ENCODE measurements at places on chromosomes 1 and 21.
A peak's percentile ranks its signal among the peaks of the same experiment; 100 is the strongest.

GRCh38 chr1:50508040-50508586, 84.9 kb upstream of the DMRTA2 start:
- DNase-seq, result no peak

DNA sequence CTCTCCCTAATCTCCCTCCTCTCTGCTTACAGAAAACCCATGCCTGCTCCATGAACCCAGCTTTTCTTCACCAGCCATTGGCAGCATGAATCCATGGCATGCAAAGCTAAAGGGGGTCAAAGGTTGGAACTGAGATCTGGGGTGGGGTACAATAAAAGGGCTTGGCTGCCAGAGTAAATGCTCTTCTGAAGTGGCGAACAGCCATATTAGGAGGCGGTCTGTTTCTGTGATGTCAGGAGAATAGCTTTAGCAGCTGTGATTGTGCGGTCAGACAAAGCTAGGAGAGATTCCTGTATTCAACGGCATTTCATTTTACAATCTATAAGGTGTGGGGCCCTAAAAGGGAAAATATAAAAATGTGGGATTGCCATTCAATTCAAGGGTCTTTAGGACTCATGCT, 71.7 kb upstream of the TMPRSS2 start:
- DNase-seq, result no peak

DNA sequence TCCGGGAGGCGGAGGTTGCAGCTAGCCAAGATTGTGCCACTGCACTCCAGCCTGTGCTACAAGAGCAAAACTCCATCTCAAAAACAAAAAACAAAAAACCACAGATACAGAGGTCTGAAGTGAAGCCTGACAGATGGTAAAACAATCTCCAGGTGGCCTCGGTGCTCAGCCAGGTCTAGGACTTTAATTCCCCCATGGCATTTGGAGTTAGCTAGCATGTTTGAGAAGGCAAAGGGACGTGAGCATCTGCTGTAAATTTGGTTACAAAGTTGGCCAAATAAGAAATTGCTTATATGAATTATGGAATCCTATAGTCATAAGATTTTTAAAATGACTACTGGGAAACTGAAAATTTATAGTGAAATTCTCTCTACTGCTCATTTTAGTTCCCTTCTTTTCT, 98.3 kb upstream of the FMN2 start:
- no peak for DNase-seq

- DNase-seq, result peak; percentile 45
These were observed 35.0 kb downstream of the C21orf91 start for GRCh38 chr21:17784180-17784598.

DNA sequence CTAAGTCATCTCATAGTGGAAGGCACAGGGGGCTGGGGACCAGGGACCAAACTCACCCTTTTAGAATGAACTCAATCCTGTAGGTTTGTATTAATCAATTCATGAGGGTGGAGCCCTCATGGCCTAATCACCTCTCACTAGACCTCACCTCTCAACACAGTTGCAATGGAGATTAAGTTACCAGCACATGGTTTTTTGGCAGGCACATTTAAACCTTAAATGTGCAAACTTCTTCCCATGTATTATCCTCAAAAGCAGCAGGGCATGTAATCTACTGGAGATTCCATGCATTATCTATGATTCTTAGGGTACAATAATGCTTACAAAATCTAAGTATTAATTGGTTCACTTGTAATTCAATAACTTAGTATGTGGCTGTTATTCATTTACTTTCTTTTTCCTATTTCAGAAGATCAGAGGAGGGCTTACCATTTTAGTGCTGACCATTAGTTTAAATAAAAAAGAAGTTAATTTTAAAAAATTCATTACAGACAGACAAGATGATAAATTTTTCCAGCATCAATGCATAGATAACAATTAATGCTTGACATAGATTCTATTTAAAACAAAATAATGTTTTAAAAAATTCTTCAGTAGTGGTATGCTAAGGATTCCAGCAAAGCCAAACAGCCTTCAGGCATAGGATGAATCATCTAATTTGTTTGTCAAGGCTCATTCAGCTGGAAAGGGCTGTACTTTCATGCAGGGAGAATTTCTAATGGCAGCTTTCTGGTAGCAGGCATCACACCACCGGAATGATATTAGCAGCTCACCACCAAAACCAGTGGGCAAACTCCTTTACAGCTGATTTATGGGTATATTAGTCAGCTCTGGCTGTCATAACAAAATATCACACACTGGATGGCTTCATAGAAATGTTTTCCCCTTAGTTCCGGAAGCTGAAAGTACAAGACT, 124.6 kb upstream of the ZNF648 start:
- DNase-seq, result no peak

- no peak for DNase-seq
These were observed 29.8 kb upstream of the CFAP298 start for GRCh38 chr21:32641710-32642698.

- no peak for DNase-seq
These were observed 5.7 kb downstream of the ALG14 start for GRCh38 chr1:95067062-95067461.

DNA sequence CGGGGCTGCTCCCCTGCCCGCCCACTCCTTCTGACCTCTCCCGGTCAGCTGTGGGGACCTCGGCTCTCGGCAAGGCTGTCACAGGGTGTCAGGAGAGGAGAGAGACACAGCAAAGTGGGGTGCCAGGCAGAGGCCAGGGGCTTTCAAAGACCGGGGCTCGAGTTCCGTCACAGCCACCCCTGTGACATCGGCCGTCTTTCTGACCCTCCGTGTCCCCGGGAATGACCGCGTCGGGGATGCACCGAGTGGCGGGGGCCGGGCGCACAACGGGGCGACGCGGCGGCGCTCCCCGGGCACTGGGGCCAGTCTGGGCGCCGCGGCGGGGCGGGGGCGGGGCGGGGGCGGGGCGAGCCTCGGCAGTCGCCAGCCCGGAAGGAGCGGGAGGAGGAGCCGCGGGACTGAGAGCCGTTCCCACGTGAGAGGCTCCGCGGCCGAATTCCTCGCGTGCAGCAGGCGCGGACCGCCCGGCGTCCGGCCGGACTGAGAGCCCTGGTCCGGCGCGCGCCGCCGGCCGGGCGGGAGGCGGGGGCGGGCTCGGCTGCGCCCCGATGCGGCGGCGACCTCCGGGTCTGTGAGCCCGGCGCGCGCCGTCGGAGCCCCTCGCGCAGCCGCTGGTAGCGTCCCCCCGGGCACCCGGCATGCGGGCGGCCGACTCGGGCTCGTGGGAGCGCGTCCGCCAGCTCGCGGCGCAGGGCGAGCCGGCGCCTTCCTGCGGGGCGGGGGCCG, 229.7 kb upstream of the TMEM51 start:
- DNase-seq, result no peak

DNA sequence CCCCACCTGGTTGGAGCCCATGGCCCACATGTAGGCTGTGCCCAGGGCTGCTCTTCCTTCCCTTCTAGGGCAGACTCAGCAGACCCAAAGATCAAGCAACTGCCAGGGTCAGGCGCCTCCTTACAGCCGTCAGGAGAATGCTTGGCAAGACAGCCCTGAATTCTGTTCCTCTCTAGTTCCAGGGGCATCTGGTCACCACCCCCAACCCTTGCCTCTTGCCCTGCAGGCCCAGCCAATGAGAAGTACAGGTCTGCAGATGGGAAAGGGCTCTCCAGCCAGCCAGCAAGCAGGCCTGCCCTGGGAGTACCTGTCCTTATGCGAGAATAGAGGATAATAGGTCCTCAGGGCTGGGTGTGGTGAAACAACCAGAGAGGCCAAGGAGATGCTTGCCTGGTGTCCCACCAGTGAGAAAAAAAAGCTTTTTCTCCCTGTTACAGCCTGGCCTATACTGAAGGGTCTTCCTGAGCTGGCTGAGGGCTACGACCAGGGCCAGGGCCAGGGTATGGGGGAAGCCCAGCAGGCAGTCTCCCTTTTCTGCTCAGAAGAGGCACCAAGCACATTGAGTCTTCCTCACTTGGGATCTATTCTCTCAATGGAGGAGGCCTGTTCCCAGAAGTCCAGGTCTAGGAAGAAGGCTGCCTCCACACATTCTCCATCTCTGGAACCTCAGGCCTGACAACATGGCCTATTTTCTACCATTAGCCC, 31.4 kb downstream of the NAV1 start:
- DNase-seq, result no peak

- DNase-seq, result no peak
These were observed 29.0 kb downstream of the HIVEP3 start for GRCh38 chr1:41889506-41890414.

GRCh38 chr1:203818399-203818798, 23.0 kb downstream of the ZBED6 start:
- no peak for DNase-seq

DNA sequence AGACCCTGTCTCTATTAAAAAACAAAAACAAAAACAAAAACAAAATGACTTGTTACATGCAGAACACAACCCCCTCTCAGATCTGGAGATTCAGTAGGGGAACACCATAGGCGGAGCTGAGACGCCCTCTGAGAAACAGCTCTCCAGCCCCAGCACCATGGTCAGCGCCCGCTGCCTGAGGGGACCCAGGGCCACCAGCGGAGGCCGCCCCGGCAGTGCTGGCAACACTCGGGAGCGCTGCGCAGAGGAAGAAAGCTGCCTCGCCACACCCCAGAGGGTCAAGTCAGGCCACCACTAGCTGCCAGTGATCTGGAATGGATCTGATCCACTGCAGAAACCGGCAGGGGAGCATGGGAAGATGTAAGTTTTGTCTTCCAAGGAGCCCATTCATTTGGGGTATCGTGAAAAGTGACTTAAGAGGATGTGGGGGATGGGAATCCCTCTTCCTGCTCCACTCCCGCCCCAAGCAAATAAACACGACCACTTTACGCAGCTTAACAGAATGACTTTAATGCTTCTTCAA, 3.1 kb downstream of the ACTA1 start:
- DNase-seq, result no peak

GRCh38 chr1:48858200-48858920, 81.7 kb upstream of the BEND5 start:
- DNase-seq, result no peak

GRCh38 chr21:37208056-37208721, 58.9 kb downstream of the VPS26C start:
- no peak for DNase-seq

- DNase-seq, result no peak
These were observed 57.8 kb upstream of the USP24 start for GRCh38 chr1:55272994-55273393.

DNA sequence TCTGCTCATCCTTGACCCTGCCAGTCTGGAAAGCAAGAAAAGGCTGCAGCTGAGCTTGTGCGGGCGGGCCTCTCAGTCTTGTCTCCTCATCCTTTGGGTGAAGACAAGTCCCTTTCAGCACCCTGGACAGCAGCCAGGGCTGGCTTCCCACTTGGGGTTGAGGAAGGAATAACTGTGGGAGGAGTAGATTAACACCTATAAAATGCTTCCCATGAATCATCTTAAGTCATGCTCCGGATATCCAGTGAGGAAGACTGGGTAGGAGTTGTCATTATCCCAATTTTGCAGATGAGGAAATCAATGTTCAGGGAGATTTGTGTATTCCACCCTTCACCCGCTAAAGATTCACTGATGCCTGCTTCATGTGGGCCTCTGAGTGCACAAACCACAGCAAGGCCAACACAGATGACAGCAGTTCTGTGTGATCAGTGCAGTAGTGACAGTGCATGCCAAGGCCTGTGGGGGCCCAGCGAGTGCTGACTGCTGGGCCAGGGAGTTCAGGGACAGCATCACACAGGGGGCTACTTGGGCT, 20.1 kb upstream of the COL16A1 start:
- DNase-seq, result no peak

- DNase-seq, result no peak
These were observed 250 bp downstream of the F5 start for GRCh38 chr1:169586067-169586394.

- DNase-seq, result no peak
These were observed 35.8 kb upstream of the COL24A1 start for GRCh38 chr1:86192417-86192816.

DNA sequence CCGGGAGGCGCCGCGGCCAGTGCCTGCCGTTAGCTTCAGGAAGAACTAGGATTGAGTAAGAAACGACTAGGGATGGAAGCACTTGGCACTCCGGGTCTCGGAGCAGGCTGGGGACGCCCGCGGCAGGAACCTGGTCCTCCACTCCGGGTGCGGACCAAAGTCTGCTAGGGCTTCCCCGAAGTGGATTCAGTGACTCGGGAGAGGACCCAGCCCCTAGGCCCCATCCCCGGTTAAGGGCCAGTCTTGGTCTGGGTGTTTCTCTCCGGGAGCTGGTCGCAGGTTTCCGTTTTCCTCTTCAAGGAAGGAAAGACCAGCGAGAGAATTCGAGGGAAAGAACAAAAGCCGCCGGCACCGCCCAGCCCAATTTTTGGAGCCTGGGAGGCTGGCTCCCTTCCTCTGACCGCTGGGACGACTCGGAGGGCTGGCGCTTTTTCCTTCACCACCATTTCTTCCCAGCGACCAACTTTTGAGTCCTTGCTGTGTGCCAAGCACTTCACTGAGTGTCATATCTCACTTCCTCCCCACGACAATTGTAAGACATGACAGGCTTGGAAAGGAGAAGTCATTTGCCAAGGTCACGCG, 16.8 kb upstream of the STMN1 start:
- DNase-seq, result no peak

GRCh38 chr1:207051191-207051943, at the start of gene YOD1:
Gene YOD1 (minus strand): TSS chr1:207051208. CDS start chr1:207051030, 178 bp downstream.
- DNase-seq, result no peak

DNA sequence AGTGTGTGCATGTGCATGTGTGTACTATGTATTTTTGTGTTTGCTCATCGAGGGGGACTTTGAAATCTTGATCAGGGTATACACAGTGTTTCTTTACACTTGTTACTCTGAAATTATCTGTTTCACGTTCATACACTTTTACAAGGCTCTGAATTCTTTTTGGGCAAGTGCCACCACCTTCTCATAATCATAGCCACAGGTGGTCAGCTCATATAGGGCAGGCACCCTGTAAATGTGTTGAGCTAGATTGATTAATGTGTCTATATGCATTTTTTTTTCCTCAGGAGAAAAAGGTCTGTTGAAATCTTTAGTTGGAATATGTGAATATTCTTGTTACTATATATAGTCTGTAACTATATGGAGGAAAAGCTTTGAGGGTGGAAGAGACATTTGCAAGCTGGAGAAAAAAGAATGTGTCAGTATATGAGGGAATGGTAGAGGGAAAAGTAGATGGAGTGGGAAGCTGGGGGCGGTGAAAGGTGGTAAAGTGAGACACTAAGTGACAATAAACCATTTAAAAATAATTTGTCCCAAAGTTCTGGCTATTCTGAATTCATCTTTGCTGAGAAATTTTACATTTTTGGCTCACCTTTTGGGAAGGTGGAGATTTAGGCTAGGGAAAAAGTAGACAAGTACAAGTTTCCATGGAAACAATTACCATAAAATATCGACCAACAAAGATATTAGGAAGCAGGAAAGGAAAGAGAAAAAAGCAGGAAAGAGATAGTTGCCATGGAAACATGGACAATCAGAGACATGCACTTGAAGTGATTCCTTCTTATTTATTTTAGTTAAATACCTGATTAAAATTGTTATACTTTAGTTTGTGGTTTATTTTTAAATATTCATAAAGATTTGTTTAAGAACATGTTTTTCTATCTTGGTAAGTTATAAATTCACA, 277.5 kb downstream of the PDE4B start:
- no peak for DNase-seq

GRCh38 chr21:42218836-42219605, at the start of gene ABCG1:
Gene ABCG1 (plus strand): TSS chr21:42219140. CDS start chr21:42219263, 123 bp downstream.
- peak; percentile 46 for DNase-seq

DNA sequence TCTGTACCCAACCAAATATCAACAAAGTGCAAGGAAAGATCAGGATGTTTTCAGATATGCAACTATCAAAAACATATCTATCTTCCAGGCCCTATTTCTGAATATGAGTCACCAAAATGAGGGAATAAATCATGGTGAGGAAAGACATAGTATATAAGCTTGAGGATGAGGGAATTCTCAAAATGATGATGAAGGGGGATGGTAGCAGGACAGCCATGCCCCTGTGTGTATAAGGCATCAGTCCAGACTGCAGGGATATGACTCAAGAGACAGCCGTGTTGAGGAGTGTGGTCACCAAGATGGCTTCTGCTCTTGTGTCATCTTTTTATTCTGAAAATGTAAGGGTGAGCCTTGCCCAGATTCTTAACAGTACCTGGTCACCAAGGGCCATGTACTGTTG, 4.4 kb upstream of the WDR64 start:
- DNase-seq, result no peak
